ENCODE measurements at places on chromosomes 16 and 17.

DNA sequence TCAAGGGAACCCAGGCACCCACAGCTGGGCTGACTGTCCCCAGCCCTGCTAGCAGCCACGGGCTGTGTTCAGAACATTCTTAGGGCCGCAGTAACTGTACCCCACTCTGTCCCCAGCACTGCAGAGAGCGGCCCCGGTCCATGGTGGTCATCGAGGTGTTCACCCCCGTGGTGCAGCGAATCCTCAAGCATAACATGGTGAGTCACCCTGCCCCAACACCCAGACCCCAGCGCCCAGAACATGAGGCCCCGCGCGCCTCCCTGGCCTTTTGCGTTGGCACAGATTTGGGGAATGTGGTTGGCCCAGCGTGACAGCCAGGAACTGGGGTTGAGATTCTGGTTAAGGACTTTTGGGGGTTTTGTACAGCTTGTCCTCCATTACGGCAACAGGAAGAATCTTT is 114.9 kb upstream of the PLCG2 start:
- no peak for DNase-seq

- DNase-seq, result no peak
Observed at GRCh38 chr17:6457688-6458459, 13.6 kb downstream of the PIMREG start.

DNA sequence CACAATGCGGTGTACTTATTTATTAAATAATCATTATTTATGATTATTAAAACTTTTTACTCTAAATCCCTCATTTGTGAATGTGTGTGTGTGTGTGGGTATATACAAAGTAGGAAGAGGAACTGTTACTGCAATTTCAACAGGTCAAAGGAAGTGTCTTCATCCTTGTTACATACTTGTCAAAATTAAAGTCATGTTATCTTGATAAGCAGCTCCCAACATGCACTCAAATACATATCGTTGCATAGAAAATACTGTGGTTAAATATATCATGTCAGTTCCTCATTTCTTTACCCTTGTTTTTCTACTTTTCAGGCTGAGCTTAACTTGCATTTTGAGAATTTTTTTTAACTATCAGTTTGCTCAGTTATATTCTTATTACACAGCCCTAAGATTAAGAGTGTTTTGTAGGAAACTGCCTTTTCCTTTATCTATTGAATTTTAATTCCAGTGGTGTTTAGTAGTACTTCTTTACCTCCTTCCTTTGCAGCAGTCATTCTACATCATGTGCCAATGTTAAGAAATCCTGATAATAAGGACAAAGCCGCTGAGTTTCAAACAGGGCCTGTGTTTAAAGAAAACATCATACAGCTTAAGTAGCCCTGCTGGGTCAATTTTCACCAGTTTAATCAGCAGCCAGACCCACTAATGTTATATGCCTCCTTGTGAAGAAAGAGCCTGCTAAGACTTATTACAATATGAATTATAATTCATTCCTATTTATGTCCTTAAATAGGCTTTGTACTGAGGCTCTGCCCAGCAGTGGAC is 7.2 kb downstream of the EFCAB5 start:
- DNase-seq, result no peak

DNA sequence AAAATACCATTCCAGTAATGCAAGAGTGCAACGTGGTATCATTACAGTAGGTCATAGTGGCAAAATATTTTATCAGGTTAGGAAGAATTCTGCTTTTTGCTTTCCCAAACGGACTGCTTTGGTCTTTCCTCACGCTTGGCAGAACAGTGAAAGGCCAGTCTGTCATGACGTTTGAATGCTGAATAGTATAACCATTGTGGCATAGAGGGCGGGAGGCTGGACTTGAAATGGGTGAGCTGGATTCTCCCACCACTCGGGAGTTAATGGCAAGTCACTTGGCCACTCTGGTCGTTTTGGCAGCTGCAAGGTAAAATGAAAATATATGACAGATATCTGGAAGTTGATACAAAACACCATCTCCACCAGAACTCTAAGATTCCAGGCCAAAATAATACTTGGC is 391.2 kb downstream of the MAF start:
- DNase-seq, result no peak

DNA sequence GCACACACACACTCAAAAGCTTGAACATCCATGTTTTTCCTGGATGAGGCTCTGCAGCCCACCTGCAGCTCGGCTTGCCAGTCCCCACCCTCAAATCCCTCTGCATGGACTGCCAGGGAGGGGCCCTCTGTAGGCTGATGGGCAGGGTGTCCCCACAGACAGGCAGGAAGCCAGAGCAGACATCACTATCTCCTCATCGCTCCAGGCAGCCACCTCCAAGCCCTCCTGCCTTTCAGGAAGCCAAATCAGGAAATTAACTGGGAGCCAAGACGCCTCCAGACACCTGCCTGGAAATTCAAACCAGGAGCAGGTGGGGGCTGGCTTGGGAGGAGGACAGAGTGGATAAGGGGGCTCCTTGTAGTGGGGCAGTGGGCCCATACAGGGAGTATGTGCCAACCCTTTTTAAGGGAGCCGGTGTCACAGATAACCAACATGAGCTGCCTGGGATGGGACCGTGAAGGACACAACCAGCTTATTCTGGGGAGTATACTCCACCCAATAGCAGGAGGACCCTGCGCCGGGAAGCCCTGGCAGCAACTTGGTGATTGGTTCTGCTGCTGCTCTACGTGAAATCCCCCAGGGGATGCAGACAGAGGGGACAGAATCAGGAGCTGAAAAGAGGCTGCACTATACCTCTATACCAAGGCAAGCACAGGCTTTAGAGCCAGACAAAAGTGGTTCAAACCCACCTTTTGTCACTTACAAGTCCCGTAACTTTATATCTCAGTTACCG is 139.1 kb downstream of the CCT6B start:
- no peak for DNase-seq

GRCh38 chr16:11915114-11915643 is 577 bp downstream of the GSPT1 start:
- no peak for DNase-seq

DNA sequence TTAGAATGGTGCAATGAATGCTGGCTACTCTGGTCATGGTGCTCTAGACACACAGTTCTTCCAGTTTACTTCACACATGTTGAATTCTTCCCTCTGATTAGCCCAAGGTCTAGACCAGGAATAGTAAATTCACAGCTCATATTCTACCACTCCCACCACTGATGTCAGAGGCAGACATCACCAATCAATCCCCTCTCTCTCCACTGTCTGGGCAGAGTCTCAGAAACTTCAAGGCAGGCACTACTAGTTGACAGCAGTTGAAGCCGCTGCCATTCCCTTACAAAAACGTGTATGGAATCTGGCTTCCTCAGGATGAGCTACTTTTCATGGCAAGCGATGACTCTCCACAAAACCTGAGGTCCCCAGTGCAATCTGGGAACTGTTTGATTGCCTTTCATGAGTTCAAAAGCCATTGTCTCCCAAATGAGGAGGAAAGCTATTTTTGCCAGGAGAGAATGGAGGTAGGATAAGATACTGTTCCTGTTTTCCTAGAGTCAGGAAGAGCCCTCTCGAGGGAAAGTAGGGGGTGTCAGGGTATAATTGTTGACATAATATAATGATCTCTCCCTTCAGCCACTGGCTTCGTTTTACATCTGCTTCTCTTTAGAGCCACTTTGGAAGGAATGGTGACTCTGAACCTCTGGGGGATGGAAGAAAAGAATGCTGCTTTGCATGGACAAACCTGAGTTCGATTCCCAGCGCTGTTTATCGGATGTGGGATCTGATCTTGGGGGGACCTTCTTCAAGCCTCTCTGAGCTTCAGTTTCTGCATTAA is 90.0 kb downstream of the FOXL1 start:
- no peak for DNase-seq

GRCh38 chr16:23537390-23537789 is 19.8 kb downstream of the EARS2 start:
- DNase-seq, result no peak

DNA sequence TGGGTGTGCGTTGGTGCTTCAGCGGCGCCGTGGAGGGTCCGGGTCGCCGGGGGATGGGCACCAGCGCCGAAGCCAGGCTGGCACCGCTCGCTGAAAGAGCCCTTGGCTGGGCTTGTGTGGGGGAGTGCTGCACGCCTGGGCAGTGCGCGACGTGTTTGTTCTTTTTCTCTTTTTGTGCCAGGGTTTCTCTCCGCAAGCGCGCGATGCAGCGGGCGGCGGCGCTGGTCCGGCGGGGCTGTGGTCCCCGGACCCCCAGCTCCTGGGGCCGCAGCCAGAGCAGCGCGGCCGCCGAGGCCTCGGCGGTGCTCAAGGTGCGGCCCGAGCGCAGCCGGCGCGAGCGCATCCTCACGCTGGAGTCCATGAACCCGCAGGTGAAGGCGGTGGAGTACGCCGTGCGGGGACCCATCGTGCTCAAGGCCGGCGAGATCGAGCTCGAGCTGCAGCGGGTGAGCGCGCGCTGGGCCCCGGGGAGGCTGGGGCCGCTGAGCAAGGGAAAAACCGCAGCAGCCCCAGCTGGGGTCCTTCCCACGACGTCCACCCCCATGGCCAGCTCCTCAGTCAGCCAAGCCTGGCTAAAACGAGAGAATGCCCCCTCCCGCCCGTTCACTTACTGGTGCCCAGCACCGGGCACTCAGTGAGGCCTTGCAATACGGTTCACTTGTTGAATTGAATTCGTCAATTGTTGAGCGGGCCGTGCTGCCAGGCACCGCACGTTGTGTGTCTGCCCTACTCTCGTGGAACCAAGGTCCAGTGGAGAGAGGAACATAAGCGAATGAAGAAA is 541 bp downstream of the GPT2 start:
- DNase-seq, result peak; percentile 44

DNA sequence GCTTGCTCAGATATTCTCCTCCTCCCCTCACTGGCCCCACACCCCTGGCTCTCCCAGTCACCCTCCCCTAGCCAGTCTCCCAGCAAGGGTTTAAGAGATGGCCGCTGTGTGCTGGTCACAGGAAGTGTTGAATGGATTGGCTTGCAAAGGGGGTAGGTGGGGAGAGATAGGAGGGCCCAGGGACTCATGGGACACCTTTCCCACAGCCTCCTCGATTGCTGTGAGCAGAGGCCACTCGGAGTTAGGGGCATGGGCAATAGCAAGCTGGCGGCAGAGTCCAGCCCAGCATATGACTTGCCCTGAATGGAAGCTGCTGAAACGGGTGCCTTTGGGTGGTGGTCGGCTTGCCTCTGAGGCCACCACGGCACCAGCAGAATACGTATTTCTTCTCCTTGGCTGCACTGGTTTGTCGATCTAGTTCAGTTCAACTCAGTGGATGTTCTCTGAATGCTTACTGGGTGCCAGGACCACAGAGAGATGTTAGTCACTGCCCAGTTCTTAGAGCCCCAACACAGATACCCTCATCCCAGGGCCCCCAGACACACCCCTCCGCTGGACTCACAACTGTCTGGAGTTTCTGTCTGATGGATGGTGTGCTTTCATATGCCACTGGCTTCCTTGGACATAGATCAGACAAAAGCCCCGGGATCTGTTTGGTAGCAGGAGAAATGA is 6.0 kb downstream of the WFIKKN2 start:
- DNase-seq, result no peak

- DNase-seq, result no peak
Observed at GRCh38 chr16:68429076-68429854, 19.0 kb downstream of the SMPD3 start.

- no peak for DNase-seq
Observed at GRCh38 chr16:4601036-4601863, 13.4 kb downstream of the UBALD1 start.

DNA sequence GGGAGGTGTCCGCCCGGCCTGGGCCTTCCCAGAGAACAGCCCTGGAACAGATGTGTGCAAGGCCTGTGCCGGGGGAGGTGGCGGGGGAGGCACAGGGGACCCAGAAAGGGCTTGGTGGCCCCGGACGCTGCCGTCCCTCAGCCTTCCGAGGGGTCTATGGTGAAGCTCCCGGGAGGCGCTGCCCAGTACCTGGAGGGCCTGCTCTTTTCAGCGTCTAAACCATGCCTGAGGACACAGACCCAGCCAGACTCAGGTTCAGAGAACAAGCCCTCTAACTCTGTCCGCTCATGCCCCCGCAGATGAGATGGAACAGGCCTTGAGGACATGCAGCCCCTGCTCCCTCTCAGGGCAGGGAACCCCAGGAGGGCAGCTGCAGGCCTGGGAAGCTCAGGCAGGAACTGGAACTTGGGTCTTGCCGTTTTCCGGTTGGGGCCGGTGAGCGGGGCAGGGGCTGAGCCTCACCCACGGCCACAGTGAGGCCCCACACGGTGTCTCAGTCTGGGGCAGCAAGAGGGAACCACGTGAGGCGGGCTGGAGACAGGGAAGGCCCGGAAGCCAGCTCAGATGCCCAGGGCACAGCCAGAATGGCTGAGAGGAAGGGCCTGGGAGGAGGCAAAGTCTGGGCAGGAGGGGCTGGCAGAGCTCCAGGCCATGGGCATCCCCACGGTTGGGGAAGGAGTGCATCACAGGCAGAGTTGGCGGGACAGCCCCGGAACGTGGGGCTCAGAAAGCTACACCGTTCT is 12.5 kb downstream of the SLC16A3 start:
- DNase-seq, result no peak

GRCh38 chr16:23532448-23532847 is 22.2 kb upstream of the GGA2 start:
- no peak for DNase-seq

DNA sequence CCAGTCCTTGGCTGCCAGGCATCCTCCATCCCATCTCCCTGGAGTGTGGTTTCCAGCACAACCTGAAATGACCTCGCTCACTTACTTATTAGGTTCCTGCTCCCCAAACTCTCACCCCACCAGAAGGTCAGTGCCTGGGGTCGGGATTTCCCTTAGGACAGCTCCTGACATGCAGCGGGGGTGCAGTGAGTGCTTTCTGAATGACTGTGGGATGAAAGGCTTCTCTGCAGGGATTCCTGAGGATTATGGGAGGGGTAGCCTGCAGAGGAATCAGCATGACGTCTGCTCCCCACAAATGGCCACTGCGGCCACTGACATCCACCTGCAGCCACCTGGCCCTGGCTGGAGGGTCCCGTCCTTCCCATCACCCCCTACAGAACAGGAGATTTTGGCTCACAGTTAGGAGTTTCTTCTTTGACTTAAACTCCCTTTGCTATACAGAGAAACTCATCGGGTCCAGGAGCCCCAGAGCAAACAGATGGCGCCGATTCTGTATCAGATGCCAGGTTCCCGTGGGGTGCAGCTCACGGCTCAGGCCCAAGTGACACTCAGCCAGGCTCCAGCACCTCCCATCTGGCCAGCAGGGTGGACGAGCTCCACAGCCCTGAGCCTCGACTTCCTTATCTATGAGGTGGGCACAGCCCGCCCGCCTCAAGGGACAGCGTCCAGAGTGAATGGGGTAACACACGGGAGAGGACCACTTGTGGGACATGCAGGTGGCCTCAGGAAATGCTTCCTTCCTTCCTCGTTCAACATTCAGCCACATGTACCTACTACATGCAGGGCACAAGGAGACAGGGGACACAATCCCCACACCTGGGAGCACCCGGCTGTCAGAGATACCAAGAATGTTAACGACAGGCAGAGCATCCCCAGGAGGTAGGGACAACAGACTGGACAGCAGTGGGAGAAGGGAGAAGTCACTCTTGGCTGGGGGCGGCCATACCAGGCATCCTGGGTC is 69.8 kb downstream of the RMI2 start:
- no peak for DNase-seq

Data from nucleus accumbens (tissue), 56 donors.